ENCODE measurements at places on chromosomes 1 and 21. TPM values are rescaled to one million over a fixed set of nuclear protein-coding genes. Genes with fewer than 3 reads are reported as not detected.

- DNase-seq, result no peak
These were observed 431.5 kb upstream of the CHRM3 start for GRCh38 chr1:238954865-238955264.

PLA2G2F gene
- not detected for total RNA-seq

- no peak for DNase-seq
These were observed 19.5 kb upstream of the RNF19B start for GRCh38 chr1:32984090-32984454.

DNA sequence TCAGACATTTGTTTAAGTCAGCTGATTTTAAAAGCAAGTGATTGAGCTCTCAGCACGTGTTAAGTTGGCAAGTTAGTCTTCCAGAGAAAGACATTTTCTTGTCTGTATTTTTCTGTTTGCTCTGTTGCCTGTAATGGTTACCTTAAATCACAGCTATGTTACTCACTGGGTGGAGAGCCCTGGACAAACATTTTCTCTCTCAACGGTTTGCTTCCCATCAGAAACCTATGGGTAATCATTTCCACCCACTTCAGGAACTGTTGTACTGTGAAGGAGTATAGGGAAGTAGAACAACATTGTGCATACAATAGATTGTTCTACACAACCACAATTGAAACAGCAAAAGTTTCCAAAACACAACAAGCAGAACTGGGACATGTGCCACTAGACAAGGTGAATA is 113.9 kb upstream of the DPT start:
- no peak for DNase-seq

OR10J1 gene
- not detected for total RNA-seq

DNA sequence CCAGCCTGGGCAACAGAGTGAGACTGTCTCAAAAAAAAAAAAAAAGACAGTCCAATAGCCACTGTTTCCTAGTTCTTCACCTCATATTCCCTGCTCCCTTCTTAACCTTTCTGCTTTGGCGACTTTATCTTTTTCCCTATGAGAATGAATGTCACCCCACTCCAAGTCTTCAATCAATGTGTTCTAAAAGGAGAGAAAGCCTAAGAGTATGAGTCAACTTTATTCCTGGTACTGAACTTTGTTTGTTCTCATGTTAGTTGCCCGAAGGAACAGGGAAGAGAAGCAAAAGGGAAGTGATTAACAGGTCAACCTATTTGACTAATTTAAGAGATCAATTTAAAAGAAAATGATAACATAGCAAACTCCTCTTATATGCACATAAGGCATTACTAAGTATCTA is 39.9 kb upstream of the SLC16A1 start:
- no peak for DNase-seq

GRCh38 chr1:180935326-180936109 is 22.8 kb downstream of the KIAA1614 start:
- DNase-seq, result no peak

DNA sequence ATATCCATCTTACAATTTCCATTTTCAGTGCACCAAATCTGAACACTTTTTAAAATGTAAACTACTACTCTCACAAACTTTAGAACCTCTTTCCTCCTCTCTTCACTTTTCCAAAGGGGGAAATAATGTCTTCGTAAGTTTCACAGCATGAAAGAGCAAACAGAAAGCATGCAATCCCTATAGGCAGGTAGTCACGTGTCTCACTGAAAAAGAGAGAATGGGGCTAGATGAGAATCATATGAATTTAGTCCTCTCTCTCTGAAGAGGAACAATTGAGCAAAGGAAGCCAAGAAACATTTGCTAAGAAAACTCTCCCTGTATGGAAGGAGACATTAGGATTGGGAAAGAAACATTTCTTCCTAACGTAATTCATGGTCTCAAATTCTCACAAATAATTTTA is 613.9 kb downstream of the PLA2G4A start:
- no peak for DNase-seq

DNA sequence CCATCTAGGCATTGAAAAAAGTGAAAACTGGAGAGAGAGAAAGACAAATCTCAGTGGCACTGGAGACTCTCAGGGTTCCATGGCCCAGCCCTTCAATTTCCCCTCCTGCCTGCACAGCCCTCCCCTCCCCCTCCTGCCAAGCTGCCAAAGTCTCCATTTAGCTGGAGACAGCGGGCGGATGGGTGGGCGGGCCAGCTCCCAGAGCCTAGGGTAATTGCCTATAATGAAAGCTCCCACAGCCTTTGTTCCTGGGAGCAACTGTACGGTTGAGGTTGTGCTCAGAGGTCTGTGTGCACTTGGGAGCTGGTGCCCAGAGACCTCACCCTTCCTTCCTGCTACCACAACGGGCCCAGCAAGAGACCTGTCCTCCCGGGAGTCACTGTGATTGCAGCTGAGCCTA is 89.6 kb downstream of the NAV1 start:
- DNase-seq, result no peak

- DNase-seq, result no peak
These were observed 2.0 kb downstream of the PSEN2 start for GRCh38 chr1:226872437-226872836.
